ENCODE measurements at places on chromosomes 3 and 15. TPM values are rescaled to one million over a fixed set of nuclear protein-coding genes. Genes with fewer than 3 reads are reported as not detected.

DNA sequence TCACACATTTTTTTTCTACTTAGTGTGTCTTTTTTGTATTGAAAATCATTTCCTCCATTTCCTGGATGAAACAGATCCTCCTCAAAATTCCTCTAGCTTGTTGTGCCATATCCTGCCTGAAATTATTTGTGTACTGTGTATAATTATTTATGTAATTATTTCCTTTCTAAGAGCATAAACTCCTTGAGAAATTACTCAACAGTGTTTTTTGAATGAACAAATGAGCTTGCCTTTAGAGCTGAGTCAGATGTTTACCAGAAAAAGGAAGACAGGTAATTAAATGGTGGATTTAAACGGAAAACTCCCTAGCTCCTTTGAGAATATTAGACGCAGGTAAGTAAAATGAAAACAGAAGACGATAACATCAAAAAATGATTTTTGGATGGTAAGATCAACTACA, 13.2 kb upstream of the SECISBP2L start:
- DNase-seq: no peak

GRCh38 chr3:33883538-33883950, 85.1 kb downstream of the PDCD6IP start:
- no peak for DNase-seq

- DNase-seq: no peak
These were observed 168.9 kb downstream of the XXYLT1 start for GRCh38 chr3:195101927-195102608.

DNA sequence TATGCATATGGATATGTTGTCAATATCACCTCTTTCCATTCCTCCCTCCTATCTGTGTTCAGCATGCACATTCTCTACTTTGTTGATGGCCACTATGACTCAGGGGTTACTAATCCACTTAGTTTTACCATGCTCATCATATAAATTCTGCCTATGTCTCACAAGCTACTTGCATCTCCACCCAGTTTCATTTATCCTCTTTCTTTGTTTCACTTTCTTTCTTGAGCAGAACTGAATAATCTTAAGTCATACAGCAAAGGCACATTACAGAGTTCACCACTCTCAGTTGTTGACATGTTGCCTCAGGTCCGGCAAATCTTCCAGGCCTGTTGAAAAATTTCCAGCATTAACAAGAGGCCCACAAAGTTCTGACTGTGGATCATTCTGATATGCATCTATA, 71.5 kb downstream of the SSR3 start:
- DNase-seq: no peak

DNA sequence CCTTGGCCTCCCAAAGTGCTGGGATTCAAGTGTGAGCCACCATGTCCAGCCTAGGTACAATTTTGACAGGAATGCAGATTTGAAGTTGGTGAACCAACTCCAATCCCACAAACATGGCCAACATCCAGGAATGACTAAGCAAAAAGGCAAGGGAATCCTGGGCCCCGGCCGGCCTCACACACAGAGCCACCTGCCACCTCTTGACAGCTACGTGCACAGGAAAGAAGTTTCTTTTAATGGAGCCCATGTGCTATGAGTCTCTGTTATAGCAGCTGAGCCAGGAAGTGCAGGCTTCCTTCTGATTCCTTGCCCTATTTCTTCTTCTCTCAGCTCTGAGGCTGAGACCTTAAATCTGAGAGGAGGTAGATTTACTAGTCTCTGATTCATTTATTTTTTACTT, 8.8 kb downstream of the TMEM40 start:
- no peak for DNase-seq

GRCh38 chr3:150022381-150023238, 51.9 kb upstream of the PFN2 start:
- DNase-seq: no peak

Gene SERINC4
- 0.61 TPM for total RNA-seq

Gene SLC9C1
- not detected for total RNA-seq

Measured in activated naive CD4-positive, alpha-beta T cell treated with anti-CD3 and anti-CD28 coated beads, Interleukin-2, amount 50 U/mL, for 72 hours (primary cell).